ENCODE measurements at places on chromosomes 1 and 21.
A peak's percentile ranks its signal among the peaks of the same experiment; 100 is the strongest.

DNA sequence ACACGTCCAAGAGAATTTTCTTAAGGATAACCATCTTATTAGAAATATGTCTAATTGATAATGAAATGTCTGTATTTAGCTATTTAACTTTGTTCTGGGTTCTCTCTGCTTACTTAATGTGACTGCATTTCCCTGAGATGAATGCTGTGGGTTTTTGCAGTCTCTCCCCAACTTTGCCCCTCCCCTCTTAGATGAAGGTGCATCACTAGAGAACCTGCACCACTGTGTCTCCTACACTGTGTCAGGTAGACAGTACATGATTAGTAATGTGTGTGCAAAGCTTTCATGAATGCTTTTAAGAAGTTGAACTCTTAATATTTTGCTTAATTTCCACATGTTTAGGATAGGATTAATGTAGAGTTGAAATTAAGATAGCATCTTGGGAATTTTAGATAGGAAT, 51.7 kb downstream of the LRRC8D start:
- peaks cover 6% of the 10 kb centered on the region for H3K4me1 ChIP-seq
- H3K4me3 ChIP-seq: no peak overlapping the region
- no peak overlapping the region for H3K27ac ChIP-seq
- peaks cover 29% of the 10 kb centered on the region for H3K36me3 ChIP-seq

DNA sequence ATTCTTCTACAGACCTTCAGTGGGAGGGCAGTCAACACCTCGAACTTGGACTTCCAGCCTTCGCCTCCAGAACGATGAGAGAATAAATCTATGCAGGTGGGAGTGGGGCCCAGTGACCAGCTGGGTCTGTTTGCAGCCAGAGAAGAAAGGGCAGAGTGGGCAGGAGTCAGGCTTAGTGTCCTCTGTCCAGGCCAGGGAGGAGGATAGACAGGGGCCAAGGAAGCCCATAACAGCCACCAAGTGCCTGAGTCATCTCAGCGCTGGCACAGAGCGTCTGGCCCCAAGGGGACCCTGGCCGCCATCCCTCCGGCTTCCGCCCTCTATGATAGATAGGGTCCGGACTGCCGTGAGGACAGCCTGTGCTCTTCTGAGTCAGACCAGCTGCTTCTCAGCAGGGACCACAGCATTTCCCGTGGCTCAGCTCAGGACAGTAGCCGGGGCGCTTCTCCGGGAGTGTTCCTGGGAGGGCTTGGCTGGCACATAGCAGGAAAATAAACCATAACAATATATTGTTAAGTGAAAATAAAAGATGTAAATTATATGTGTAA, 133.1 kb upstream of the C1orf174 start:
- H3K36me3 ChIP-seq: no peaks in the 10 kb centered on the region
- peaks cover 2% of the 10 kb centered on the region for H3K27me3 ChIP-seq
- DNase-seq: no peak
- no peaks in the 10 kb centered on the region for H3K4me1 ChIP-seq

GRCh38 chr1:119871881-119872280, 24.4 kb downstream of the ADAM30 start:
- H3K27me3 ChIP-seq: no peaks in the 10 kb centered on the region
- no peaks in the 10 kb centered on the region for H3K4me1 ChIP-seq

DNA sequence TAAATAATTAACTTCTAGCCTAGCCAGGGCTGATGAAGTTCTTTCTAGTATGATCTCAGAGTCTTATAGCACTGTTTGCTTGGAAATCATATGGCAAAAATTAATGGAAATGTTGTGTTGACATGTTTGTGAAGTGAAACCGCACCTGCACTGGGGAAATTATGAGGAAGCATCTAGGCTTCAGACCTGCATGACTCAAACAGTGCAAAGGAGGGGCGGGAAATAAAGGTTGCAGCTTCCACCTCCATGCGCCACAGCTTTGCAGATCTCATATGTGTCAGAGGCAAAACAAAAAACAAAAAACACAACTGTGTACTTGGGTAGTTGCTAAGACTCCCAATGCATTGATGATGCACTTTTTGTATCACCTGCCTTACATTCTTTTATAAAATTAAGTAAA, 1080.6 kb downstream of the PLA2G4A start:
- H3K36me3 ChIP-seq: no peaks in the 10 kb centered on the region
- no peak for DNase-seq
- no peaks in the 10 kb centered on the region for H3K4me1 ChIP-seq
- no peaks in the 10 kb centered on the region for H3K27me3 ChIP-seq
- no peak overlapping the region for H3K4me3 ChIP-seq

- H3K27ac ChIP-seq: no peak overlapping the region
- peaks cover 14% of the 10 kb centered on the region for H3K4me1 ChIP-seq
- DNase-seq: no peak
- H3K4me3 ChIP-seq: peak overlapping the region; percentile 91
Observed at GRCh38 chr1:155004352-155005075, 1.9 kb downstream of the ZBTB7B start.

DNA sequence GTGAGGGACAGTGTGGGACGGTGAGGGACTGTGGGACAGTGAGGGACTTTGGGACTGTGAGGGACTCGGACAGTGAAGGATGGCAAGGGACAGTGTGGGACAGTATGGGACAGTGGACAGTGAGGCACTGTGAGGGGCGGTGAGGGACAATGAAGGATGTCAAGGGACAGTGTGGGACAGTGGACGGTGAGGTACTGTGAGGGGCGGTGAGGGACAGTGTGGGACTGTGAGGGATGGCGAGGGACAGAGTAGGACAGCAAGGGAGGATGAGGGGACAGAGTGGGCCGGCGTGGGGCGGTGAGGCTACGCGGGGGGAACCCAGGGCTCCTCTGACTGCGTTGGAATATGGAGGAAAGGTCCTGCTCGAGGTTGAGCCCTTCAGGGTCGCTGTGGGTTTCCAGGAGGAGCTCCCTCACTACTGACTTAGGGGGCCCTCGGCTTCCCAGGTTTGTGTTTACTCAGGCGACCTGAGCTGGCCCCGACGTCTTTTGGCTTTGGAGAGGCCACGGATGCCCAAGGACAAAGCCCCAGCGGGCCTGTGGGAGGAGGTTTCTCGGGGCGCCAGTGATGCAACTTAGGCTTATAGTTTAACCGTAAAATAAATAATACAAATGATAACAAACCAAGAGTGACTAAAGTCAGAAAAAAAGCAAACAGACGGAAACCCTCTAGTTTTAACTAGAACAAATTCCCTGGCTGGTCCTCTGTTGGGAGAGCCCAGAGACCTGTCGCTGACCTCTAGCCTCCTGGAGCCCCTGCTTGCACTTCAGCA, 1.1 kb upstream of the ERRFI1 start:
- H3K36me3 ChIP-seq: no peaks in the 10 kb centered on the region
- H3K4me1 ChIP-seq: peaks cover 4% of the 10 kb centered on the region
- no peak overlapping the region for H3K27ac ChIP-seq

GRCh38 chr1:9078015-9078751, 8.7 kb upstream of the SLC2A5 start:
- H3K4me1 ChIP-seq: peaks cover 39% of the 10 kb centered on the region
- no peaks in the 10 kb centered on the region for H3K36me3 ChIP-seq
- H3K27ac ChIP-seq: no peak overlapping the region

GRCh38 chr21:45970674-45971615, 10.6 kb upstream of the COL6A1 start:
- H3K27ac ChIP-seq: no peak overlapping the region
- DNase-seq: peak; percentile 58
- peaks cover 33% of the 10 kb centered on the region for H3K4me1 ChIP-seq
- peaks cover 17% of the 10 kb centered on the region for H3K27me3 ChIP-seq
- no peak overlapping the region for H3K4me3 ChIP-seq
- no peaks in the 10 kb centered on the region for H3K36me3 ChIP-seq

- peaks cover 15% of the 10 kb centered on the region for H3K36me3 ChIP-seq
- H3K27me3 ChIP-seq: no peaks in the 10 kb centered on the region
- no peak overlapping the region for H3K4me3 ChIP-seq
- no peak for DNase-seq
Observed at GRCh38 chr1:228100822-228101613, 2.1 kb downstream of the C1orf35 start.

GRCh38 chr1:161719325-161719611, 2.1 kb upstream of the FCRLB start:
- DNase-seq: no peak
- H3K4me1 ChIP-seq: peaks cover 2% of the 10 kb centered on the region
- H3K36me3 ChIP-seq: no peaks in the 10 kb centered on the region
- peaks cover 28% of the 10 kb centered on the region for H3K27me3 ChIP-seq

DNA sequence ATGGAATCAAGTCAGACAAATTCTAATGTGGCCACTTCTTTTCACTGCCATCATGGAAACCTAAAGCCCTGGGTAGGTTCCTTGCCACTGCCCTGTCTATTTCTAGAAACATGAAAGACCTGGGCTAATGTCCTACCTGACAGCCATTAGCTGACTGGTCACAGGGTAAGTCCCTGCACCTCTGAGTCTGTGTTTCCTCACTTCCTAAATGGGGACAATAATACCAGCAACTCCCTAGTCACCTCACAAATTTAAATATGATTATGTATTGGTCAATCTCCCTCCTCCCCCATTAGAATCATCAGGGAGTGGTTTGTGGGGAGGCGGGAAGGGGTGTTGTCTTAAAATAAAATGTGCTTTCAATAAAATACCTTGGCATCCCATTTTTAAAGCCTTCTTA, 2.2 kb downstream of the CREG1 start:
- no peak for DNase-seq
- no peak overlapping the region for H3K4me3 ChIP-seq
- H3K27ac ChIP-seq: peak overlapping the region; percentile 96
- H3K4me1 ChIP-seq: peaks cover 74% of the 10 kb centered on the region
- peaks cover 8% of the 10 kb centered on the region for H3K36me3 ChIP-seq
- no peaks in the 10 kb centered on the region for H3K27me3 ChIP-seq

DNA sequence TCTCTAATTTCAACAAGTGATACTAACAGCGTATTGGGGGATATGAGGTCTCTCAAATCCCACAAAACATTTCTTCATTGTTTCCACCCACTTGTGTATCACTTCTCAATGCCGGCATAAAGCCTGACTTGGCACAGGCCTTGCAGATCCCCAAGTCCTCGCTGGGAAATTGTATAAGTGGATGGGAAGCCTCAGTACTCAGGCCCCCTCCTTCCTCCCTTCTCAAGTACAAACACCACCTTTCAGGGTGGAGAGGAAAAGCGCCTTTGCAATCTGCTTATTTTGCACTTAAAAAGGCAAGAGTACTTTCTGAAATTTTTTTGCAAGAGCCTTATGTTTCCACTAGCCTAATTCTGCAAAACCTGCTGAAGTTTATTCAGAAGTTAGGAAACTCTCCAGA, 25.8 kb upstream of the KLHDC8A start:
- H3K27ac ChIP-seq: no peak overlapping the region
- no peaks in the 10 kb centered on the region for H3K27me3 ChIP-seq
- no peaks in the 10 kb centered on the region for H3K4me1 ChIP-seq
- no peak for DNase-seq

- no peak overlapping the region for H3K27ac ChIP-seq
- DNase-seq: peak; percentile 88
Observed at GRCh38 chr1:39720094-39720999, 18.3 kb upstream of the PPIE start.

DNA sequence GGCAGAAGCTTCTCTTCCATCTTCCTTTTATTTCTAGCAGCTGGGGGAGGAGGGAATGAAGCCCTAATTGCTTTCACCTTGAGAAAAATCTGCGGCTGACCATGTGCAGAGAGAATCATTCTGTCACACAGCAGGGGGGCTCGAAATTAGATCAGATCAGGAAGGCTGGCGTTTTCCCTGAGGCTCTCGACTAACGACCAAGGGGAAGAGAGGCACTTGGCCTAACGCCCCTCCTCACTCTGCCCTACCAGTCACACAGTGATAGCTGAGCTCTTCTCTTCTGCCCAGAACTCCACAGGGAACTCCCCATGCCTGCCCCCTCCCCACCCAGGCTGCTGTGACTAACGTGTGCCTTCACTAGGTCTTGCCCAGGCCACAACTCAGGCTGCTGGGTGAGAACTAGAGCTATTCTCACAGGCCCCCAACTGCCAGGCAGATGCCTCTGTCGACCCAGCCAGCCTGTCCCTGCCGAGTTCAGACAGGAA, 26.5 kb upstream of the KHDRBS1 start:
- H3K27me3 ChIP-seq: no peaks in the 10 kb centered on the region
- no peak for DNase-seq
- H3K36me3 ChIP-seq: no peaks in the 10 kb centered on the region
- peaks cover 17% of the 10 kb centered on the region for H3K4me1 ChIP-seq
- no peak overlapping the region for H3K27ac ChIP-seq
- no peak overlapping the region for H3K4me3 ChIP-seq

DNA sequence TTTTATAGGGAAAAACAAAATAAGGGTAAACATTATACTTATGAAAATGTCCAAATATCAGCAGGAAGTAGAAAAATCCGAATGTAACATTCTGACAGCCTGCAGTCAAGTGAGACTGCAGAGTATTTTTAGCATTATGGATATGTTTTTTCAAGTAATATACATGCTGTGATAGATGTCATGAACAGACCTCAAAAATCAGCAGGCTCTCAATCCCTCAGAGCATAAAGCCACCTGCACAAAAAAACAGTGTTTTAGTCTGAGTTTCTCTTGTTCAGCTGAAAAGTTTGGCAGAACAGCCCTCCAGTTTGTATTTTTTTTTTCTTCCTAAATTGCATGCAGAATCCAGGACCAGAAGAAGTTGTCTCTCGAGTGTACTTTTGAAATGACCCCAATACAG, 219.1 kb upstream of the FMN2 start:
- no peaks in the 10 kb centered on the region for H3K4me1 ChIP-seq
- DNase-seq: no peak
- H3K4me3 ChIP-seq: no peak overlapping the region
- H3K36me3 ChIP-seq: peaks cover 3% of the 10 kb centered on the region

DNA sequence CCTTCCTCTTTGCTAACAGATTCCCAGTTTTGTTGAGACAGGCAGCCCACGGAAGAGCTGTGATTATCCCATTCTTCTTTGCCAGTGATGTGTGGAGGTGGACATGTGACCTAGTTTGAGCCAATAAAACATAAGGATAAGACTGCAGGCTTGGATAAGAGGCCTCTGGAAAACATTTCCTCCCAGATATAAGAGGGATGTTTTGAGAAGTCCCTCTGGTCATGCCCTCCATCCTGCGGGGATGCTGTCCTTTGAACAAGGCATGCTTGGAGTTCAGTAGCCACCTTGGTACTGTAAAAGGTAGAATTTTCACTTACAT, 155.7 kb downstream of the TM2D1 start:
- DNase-seq: no peak
- H3K36me3 ChIP-seq: no peaks in the 10 kb centered on the region
- no peaks in the 10 kb centered on the region for H3K27me3 ChIP-seq
- no peak overlapping the region for H3K27ac ChIP-seq
- no peak overlapping the region for H3K4me3 ChIP-seq
- H3K4me1 ChIP-seq: no peaks in the 10 kb centered on the region

GRCh38 chr1:15083578-15083977, 70.0 kb upstream of the TMEM51 start:
- H3K27me3 ChIP-seq: no peaks in the 10 kb centered on the region
- H3K4me1 ChIP-seq: no peaks in the 10 kb centered on the region
- H3K4me3 ChIP-seq: no peak overlapping the region
- no peak overlapping the region for H3K27ac ChIP-seq
- H3K36me3 ChIP-seq: no peaks in the 10 kb centered on the region
